Inflammatory macrophage (primary cell): ENCODE measurements at places on chromosomes 4 and X.
A peak's percentile ranks its signal among the peaks of the same experiment; 100 is the strongest.

- DNase-seq: no peak
Observed at GRCh38 chrX:81261576-81261975, 59.7 kb downstream of the SH3BGRL start.

DNA sequence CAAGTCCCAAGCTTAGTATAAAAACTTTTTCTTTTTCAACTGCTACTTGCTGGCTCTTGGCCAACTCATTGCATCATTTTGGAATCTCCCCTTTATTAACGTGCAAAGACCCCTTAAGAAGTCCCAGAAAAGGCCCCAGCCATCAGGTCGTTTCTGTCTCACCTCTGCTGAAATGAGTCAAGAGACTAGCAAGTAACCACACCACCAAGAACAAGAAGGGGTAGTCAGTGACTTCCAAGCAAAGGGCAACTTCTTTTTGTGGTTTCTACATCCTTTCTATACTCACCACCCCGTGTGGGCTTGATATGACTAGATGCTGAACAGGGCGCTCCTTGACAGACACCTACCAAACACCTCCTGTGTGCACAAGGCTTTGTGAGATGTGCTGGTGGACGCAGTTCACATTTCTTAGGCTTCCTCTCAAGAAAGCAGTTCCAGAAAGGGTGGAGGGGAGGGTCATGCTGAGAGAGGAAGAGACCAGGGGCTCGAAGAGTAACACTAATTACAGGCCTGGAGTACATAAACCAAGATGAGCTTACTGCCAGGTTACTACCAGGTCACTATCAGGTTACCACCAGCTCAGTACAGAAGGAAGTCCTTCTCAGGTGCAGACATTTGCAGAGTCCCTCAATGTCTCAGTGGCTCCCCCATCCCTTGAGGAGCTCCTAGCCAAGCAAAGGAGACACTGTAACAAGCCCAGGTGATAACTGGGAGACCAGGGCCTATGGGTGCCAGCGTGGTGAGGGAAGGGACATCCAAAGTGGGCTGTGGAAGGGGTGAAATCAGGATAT, 19.3 kb downstream of the JAKMIP1 start:
- DNase-seq: no peak

DNA sequence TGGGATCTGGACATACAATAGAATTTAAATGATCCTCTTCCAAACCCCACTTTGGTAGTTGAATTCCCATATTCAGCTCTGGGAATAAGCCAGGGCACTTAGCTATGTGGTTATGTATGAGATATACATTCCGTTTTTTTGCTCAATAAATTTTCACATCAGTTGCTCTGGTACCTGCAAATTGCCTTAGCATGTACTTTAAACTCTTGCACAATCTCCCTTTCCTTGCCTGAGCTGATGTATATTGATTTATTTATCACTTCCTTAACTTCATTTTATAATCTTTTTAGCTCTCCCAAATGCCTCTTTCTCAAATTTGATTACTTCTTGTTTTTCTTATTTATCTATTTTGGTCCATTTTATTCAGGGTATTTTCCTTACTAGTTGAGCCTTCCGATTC, 90.1 kb upstream of the AGA start:
- DNase-seq: no peak

- DNase-seq: peak; percentile 64
Observed at GRCh38 chrX:154411981-154412340, 622 bp downstream of the TAFAZZIN start.

GRCh38 chr4:119726505-119726904, 97.9 kb upstream of the PDE5A start:
- DNase-seq: no peak
